ENCODE measurements at places on chromosomes 7 and 10.

- DNase-seq: peak; percentile 87
These were observed 12.1 kb upstream of the SYPL1 start for GRCh38 chr7:106124186-106124585.

DNA sequence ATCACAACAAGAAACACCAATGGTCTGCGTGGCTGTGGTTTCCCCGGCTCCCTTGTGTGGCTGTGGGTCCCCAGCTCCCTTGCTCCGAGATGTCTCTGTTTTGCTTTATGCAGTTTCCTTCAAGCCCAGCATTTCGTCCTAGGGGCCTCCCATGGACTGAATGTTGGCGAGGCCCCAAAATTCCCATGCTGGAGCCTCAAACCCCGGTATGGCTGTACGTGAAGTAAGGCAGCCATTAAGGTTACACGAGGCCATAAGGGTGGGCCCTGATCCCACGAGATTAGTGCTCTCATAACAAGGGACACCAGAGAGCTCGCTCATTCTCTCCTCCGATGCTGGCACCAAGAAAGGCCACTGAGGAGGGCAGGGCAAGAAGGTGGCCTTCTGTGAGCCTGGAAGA is 44.6 kb downstream of the INSIG1 start:
- DNase-seq: no peak

DNA sequence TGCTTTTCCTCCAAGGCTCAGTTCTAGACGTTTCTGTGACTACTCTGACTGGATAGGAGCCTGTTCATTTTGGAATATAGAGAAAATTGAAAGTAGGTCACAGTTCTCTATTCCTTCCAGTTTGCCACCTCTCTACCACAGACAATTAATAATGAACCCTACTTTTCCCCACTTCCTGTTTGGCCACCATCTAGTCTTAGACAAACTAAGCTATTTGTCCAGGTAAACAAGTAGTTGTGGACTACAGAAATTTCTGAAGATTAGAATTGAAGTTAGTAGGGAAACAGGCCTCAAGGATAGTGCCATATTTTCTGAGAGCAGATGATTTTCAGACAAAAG is 87.0 kb downstream of the AUTS2 start:
- no peak for DNase-seq

DNA sequence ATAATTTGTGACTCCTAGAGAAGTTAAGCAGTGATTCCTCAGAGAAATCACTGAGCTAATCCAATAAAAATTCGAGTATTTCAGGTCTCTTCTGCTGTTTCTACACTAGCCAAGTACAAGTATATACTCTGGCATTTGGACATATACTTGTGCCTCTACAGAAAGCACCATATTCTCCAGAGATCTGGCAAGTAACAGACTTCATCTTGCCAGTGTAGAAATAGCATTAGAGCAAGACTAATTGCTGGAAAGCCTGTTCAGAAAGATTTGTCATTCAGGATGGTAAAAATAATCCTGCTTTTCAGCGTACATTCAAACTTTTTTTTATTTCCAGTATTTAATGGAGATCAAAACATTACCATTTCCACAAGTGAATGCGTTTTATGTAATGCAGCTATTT is 410.8 kb upstream of the ETV1 start:
- DNase-seq: no peak

DNA sequence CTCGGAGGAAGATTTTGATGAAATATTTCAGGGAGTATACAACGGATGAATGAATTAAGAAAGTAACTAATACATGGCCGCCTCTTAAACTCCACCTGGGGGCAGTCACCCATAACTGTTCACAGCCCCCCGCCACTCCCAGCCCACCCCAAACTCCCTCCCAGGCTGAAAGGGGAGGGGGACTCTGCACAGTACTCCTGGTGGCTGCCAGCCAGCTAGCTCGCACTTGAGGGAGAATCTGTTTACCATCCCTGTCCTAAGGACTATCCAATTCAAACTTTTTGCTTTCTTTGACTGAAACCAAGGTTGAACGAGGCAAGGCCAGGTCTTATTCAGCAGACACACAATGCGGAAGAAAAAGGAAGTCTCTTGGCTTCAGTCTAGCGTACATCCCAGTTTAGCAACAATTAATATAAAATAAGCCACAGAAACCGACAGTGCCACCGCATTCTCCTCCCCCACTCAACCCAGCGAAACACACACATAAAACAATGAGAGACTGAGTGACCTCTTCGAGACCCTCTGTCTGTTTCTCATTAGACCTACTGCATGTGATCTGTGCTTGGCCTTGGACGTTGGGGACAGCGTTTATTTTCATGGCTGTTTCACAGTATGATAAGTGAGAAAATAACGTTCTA is 219.5 kb downstream of the GLI3 start:
- no peak for DNase-seq

DNA sequence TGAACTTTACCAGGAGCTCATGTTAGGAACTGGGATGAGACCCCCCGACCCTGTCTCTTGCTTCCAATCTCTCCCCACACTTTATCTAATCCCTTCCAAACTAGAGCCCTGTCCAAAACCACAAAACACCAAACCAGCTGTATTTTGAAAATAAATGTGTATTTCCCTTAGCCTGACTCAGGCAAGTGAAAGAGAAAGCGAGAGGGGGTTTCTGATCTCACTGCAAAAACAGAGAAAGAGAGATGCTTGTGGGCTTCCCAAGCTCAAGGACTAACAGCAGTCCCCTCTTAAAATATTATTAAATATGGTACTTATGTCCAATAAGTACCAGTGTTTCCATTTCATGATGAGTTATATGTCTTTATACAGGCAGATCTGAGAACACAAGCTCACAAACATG is 122.0 kb downstream of the AGMO start:
- no peak for DNase-seq

- no peak for DNase-seq
These were observed 126.8 kb downstream of the RSU1 start for GRCh38 chr10:16690417-16690816.

DNA sequence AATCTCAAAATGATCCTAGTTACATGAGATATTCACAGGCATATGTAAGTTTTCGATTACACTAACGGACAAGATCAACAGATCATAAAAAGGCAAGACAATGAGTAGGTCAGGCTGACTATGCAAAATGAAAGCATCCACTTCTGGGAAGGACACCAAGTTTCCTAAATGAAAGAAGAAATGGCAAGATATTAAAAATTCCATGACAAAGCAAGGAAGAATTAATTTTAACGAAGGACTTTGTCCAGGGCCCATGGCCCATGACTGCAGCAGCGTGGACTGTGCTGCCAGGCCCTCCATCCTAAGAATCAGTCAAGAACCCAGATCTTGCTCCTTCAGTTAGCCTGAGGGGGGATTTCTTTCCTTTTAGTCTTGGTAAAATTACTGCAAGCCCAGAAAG is 182.4 kb upstream of the FRMD4A start:
- DNase-seq: peak; percentile 45

- DNase-seq: no peak
These were observed 131.6 kb upstream of the AHR start for GRCh38 chr7:17166824-17167379.

DNA sequence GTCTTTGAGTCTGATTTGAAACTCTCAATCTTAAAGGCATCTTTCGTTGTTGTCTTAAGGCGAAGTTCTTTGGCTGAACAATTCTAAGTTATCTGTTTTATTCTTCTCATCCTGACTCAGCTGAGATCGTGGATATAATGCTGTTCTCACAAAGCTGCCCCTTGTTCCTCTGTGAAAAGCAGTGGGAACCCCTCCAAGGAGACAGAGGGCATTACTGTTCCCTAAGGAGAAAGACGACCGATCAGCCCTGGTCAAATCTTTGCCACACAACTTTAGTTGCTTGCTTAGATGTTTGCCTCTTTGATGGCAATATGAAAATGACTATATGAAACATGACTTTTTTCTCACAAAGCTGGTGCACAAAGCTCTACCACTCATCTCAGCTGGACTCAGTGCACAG is 1016.7 kb downstream of the REEP3 start:
- no peak for DNase-seq

- no peak for DNase-seq
These were observed 33.5 kb upstream of the CPN1 start for GRCh38 chr10:100114976-100115770.

- DNase-seq: no peak
These were observed 15.9 kb downstream of the TTYH3 start for GRCh38 chr7:2647594-2648172.

DNA sequence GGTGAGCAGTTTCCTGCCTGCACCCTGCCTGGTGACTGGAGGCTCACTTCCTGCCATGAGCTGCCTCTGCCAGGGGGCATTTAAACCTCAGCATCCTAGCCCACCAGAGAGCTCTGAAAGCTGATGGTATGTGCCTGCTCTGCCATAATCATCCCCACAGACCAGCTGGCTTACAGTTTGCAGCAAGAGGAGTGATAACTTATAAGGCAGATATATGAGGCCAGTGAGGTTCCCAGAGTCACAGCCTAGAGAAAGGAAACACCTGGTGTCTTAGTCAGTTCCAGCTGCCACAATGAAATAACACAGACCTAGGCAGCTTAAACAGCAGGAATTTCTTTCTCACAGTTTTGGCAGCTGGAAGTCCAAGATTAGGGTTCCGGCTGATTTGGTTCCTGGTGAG is 232.0 kb downstream of the PAXIP1 start:
- DNase-seq: no peak

DNA sequence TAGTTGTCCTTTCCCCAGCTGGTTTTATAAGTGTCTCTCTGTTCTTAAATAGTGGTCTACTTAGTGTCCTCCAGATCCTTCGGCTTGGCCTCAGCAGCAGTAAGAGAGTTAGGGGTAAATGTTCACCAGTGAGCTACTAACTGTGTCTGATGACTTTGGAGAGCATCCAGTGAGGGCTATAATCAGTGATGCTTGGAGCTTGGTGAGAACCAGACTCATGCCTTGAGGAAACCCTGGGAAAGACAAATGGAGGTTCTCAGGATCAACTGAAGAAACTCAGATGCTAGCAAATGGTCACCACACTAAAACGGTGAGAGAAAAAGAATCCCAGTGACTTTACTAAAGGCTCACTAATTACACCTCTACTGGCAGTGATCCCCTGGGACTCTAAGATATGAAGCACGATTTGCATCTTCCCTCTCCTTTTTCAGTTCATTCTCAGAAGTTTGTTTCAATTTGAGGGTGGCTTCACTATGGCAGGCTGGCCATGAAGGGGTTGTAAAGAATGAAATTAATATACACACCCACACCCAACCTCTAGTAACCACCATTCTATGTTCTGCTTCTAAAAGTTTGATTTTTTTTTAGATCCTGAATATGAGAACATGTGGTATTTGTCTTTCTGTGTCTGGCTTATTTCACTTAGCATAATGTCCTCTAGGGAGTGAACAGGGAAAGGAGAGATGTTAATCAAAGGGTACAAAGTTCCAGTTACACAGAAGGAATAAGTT is 177.9 kb downstream of the PDE1C start:
- no peak for DNase-seq

GRCh38 chr10:124117833-124118232 is 24.4 kb upstream of the CHST15 start:
- no peak for DNase-seq

- peak; percentile 9 for DNase-seq
These were observed 273.1 kb downstream of the SEMA3D start for GRCh38 chr7:84913731-84914130.

DNA sequence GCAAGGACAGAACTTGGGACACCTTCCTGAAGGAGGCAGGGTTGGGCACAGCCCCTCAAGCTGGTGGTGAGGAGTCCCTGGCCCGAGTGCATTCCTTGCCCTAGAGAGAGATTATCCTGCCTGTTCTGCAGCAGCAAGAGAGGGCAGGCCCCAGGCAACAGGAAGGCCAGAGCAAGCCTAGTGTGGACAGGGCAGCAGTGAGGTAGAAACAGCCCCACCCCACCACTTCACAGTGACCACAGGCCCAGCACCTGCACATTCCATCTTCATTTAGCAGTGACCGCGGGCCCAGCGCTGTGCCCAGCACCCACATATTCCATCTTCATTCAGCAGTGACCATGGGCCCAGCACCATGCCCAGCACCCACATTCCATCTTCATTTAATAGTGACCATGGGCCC is 16.4 kb upstream of the TMEM72 start:
- no peak for DNase-seq

DNA sequence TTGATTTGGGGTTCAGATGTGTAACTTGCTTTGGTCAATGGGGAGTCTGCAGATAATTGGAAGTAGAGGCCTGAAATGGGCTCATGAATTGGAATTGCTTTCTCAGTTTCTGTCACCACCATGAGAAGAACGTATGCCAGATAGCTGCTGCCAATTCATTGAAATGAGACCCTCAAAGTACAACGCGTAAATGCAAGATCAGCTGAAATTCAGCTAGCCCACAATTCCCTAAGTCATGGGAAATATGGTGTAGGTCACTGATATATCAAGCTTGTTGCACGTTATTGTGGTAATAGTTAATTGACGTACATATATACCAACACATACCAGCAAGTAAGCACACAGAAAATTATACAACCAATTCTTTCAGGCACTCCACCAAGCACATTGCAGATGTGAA is 520.0 kb downstream of the NRG3 start:
- DNase-seq: no peak

GRCh38 chr7:18521945-18522566 is 26.5 kb downstream of the HDAC9 start:
- DNase-seq: no peak

DNA sequence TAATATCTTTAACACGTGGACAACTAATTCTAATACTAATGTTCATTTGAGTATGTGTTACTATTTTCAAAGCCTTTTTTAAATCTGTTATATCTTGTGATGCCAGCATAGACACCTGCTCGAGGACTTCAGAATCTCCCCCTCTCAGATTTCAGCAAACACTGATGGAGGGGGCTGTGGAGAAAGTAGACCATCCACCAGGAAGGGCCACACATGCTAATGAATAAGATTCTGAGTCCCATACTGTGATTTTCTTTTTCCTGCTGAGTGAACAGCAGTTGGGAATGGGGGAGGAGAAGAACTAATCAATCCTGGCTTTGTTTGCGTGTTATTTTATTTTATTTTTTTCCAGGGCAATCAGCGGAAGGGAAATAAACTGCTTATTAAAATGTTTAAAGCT is 157.9 kb upstream of the CSTF2T start:
- DNase-seq: no peak

DNA sequence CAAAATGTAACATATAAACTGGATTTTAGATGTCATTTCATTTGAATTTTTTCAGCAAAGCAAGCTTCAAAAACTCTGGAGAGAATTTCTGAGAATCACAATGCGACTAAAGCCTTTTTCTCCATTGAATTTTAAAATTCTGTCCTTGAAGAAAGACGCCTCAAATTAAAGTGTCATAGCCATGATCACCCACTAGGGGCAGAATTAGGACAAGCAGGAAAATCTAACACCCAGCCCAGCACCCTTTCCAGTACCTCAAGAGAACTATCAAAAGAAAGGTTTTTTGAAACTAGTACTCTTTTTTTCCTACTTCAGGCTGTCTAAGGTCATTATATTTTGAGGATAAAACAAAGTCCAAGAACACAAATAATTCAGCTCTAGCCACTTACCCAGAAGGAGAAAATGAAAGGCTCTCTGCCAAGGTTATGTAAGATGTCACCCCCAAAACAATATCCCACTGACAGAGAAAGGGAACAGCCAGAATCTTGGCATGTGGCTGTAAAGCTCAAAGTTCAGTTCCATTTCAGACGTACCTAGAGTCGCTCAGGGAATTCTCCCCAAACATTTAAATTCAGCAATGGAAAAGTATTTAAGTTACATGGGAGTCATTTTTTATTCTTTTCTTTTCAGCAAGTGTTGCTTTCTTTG is 299.4 kb downstream of the SNX13 start:
- DNase-seq: peak; percentile 55

All from fibroblast of the aortic adventitia (primary cell).